Uterus (tissue), 4 donors: ENCODE measurements at places on chromosomes 3 and 15. TPM values are rescaled to one million over a fixed set of nuclear protein-coding genes. Genes with fewer than 3 reads are reported as not detected.

DNA sequence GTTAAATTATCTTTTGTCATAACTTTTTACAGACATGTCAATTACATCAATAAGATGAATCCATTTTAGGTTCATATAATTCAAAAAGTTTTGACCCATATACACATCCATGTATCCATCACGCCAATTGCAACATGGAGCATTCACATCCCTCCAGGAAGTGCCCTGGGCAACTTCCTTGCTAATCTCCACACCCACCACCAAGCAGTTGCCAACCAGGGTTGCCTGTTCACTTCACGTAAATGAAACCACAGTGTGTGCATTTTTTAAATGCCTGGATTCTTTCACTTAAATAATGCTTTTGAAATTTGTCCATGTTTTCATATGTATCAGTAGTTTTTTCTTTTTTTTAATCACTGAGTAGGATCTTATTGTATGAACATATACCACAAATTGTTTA lies 40.7 kb upstream of the LYZL4 start:
- no peaks in the 10 kb centered on the region for H3K4me1 ChIP-seq
- no peaks in the 10 kb centered on the region for H3K36me3 ChIP-seq
- H3K4me3 ChIP-seq: no peak overlapping the region
- no peak overlapping the region for H3K27ac ChIP-seq
- DNase-seq: no peak

DNA sequence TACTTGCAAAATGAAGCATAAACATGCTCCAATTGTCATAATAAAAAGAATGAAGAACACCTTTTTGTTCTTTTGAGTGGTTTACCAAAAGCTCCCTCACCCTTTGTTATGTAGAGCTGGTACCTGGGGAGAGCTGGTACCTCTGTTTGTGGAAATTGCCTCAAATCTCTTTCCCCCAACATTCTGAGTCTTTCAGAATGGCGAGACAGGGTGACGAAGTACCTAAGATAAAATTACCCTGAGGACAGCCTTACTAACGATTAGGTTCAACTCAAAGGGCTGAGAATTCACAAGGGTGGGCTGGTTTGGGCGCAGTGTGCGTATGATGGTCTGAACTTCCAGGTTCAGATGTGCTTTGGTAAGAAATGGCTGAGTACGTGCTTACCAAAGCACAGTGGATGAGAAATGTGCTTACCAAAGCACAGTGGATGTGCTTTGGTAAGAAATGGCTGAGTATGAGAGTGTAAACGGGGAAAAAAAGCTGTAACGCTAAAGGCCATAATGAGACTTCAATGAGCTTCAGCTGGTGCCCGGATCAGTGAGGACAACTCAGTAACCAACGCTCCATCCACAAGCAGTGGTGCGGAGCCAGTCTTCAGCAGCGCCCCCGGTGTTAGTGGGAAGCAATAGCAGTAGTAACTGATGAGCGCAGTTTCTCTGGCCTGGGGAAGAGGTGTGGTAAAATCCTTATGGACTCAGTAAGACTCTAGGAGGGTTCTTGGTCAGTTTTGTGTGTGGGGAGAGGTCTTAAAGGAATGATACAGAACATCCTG lies 72.3 kb upstream of the LRIG1 start:
- no peaks in the 10 kb centered on the region for H3K4me1 ChIP-seq
- DNase-seq: no peak
- no peak overlapping the region for H3K27ac ChIP-seq
- no peak overlapping the region for H3K4me3 ChIP-seq

DNA sequence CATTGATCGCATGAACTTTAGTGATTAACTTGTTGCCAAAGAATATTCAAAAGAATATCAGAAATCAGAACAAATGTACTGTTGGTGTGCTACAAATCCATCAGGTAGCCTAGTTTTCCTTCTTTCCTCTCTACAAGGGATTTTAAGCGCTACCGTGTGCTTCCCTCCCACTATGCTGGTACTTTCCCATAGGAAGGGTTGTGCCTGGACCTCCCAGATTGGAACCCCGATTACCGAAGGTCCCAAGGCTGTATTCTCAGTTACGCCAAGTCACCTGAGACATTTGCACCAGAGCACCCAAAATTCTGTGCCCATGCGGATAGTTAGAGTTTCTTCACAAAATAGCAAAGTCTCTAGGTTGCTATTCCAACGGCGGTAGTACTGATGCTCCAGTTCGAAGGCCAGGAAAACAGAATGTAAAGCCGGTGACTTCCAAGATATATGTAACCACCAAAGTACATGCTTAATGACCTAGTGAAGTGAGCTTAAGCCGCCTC lies 23.4 kb upstream of the GATM start:
- no peak for DNase-seq
- no peaks in the 10 kb centered on the region for H3K27me3 ChIP-seq
- peak overlapping the region; percentile 62 for H3K4me3 ChIP-seq
- peaks cover 5% of the 10 kb centered on the region for H3K4me1 ChIP-seq
- H3K27ac ChIP-seq: peak overlapping the region; percentile 92

DNA sequence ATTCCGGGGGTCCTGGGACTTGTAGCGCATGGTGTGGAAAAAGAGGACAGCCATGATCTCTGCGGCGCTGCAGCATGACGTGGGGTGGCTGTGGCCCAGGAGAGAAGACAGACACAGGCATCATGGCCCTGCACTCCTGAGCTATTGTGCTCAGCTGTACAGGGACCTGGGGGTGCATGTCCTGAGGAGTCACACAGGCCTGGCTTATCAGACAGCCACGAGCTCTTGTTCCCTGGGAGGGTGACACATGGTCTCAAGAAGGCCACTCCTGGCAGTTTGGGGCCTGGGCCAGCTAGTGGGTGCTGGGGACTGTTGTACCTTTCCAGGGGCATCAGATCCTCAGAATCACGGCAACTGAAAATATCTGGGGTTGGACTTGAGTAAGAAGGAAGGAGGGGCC lies 13.7 kb downstream of the TKT start:
- H3K4me3 ChIP-seq: no peak overlapping the region
- no peaks in the 10 kb centered on the region for H3K36me3 ChIP-seq
- H3K4me1 ChIP-seq: no peaks in the 10 kb centered on the region
- DNase-seq: no peak

Gene SQOR
- 11.7 TPM for total RNA-seq

Gene PSTPIP1
- total RNA-seq: not detected

Gene LINGO1
- total RNA-seq: not detected

Gene CDC25A
- not detected for total RNA-seq

Gene LSG1
- total RNA-seq: 7.9 TPM
